ENCODE measurements at places on chromosomes 4 and X. TPM values are rescaled to one million over a fixed set of nuclear protein-coding genes. Genes with fewer than 3 reads are reported as not detected.
A peak's percentile ranks its signal among the peaks of the same experiment; 100 is the strongest.

GRCh38 chr4:16573739-16574138 lies 324.7 kb downstream of the LDB2 start:
- no peak overlapping the region for H3K27ac ChIP-seq
- DNase-seq: peak; percentile 4
- no peaks in the 10 kb centered on the region for H3K27me3 ChIP-seq

The GAGE12J gene
- not detected for total RNA-seq

DNA sequence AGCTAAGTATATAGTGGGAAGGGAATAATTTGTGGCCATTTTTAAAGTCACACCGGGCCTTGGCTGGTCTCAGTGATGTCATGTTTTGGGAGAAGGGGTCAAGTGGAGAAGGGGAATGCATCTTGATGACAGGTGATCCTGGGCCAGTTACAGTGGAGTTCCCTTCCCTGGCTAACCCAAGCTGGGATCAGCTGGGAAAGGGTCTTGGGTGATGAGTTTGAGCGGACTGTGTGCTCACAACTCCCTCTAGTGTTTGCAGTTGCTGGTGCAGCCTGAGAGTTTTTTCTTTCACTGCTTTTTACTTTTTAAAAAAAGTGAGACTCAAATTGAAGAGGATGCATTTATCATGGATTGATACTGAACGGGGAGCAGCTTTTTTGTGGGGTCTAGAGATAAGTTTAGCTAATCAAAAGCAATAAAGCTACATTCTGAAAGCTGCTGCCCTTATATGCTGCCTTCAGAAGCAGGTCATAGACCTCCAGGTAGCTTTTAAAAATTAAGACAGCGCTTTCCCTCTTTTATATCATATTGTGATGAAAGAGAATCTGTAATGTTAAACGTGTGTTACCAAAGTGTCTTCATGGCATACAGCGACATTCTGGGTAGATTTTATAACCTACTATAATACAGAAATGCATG lies 164.7 kb downstream of the DCLK2 start:
- H3K36me3 ChIP-seq: no peaks in the 10 kb centered on the region
- no peak overlapping the region for H3K27ac ChIP-seq
- H3K4me1 ChIP-seq: no peaks in the 10 kb centered on the region
- no peaks in the 10 kb centered on the region for H3K27me3 ChIP-seq

DNA sequence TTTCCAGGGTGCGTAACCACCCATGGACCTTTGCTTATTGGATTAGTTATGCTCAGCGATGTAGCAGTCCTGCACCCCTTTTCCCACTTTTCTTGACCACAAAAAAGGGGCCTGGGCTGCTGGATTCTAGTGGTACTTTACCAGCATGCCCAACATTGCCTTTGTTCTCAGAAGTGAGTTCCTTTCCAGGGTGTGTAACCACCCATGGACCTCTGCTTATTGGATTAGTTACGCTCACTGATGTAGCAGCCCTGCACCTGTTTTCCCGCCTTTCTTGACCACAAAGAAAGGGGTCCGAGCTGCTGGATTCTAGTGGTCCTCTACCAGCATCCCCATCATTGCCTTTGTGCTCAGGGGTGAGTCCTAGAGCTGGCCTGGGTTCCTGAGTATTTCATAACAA lies 138.2 kb downstream of the COX18 start:
- no peak overlapping the region for H3K4me3 ChIP-seq
- H3K4me1 ChIP-seq: no peaks in the 10 kb centered on the region
- no peaks in the 10 kb centered on the region for H3K36me3 ChIP-seq
- H3K27me3 ChIP-seq: no peaks in the 10 kb centered on the region

The PLXNB3 gene
- 0.14 TPM for total RNA-seq

- H3K36me3 ChIP-seq: no peaks in the 10 kb centered on the region
- DNase-seq: no peak
- no peak overlapping the region for H3K4me3 ChIP-seq
- no peaks in the 10 kb centered on the region for H3K27me3 ChIP-seq
These were observed 28.7 kb upstream of the ANTXR2 start for GRCh38 chr4:80101792-80102116.

The NCAPG gene
- total RNA-seq: 60.5 TPM

The PPEF2 gene
- under 0.01 TPM for total RNA-seq

GRCh38 chr4:89685277-89685676 lies 151.7 kb downstream of the SNCA start:
- H3K27me3 ChIP-seq: no peaks in the 10 kb centered on the region
- no peak overlapping the region for H3K4me3 ChIP-seq
- peaks cover 3% of the 10 kb centered on the region for H3K4me1 ChIP-seq
- H3K27ac ChIP-seq: no peak overlapping the region
- no peaks in the 10 kb centered on the region for H3K36me3 ChIP-seq

DNA sequence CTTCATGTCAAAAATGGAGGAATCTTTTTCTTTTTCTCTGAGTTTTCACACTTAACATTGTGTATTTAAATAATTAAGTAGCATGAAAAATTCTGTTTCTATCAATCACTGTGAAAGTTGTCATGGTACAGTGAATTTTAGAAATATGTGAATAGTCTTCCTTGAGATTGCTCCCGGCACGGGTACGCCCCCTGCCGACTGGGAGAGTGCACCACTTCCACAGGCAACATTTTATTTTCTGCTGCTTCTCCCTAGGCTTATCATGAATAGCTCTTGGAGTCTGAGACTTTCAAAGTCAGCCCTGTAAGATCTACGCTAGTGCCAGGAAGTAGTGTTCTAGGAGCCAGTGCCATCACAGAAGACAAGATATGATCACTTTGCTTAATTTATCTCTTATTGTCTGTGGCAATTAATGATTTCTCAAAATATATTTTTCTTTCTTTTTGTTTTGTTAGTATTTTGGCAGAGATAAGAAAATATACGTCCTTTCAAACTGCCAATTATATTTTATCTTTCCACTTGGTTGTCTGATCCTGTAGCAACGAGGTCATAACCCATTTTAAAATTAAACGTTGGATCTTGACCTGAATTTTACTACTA lies 763.8 kb upstream of the AADAT start:
- H3K4me3 ChIP-seq: no peak overlapping the region
- no peak overlapping the region for H3K27ac ChIP-seq
- no peaks in the 10 kb centered on the region for H3K36me3 ChIP-seq
- H3K4me1 ChIP-seq: no peaks in the 10 kb centered on the region
- H3K27me3 ChIP-seq: no peaks in the 10 kb centered on the region
- DNase-seq: peak; percentile 11

DNA sequence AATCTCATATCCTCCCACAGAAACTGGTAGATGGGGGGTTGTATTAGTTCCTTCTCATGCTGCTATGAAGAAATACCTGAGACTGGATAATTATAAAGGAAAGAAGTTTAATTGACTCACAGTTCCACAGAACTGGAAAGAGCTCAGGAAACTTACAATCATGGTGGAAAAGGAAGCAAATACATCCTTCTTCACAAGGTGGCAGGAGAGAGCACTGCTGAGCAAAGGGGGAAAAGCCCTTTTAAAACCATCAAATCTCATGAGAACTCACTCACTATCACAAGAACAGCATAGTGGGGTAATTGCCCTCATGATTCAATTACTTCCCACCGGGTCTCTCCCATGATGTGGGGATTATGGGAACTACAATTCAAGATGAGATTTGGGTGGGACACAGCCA lies 250.5 kb upstream of the GPRIN3 start:
- DNase-seq: peak; percentile 4
- no peaks in the 10 kb centered on the region for H3K36me3 ChIP-seq
- no peak overlapping the region for H3K4me3 ChIP-seq
- no peak overlapping the region for H3K27ac ChIP-seq

DNA sequence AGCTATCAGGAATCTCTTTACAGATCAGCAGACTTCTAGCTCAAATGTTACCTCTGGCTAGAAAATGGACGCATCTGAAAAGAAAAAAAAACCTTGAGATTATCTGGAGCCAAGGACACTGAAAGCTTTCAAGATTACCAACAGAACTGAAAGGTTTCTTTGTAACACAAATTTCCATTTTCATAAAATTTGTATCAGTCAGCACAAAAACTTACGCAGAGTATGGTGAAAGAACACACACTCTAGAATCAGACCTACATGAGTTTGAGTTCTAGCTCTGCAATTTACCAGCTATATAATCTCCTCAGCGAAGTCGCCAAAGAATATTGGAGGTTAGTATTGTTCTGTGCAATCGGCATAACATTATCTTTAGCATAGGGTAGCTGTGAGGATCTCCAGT lies 1.8 kb downstream of the TAB3 start:
- H3K27ac ChIP-seq: no peak overlapping the region
- no peak overlapping the region for H3K4me3 ChIP-seq
- no peak for DNase-seq
- no peaks in the 10 kb centered on the region for H3K4me1 ChIP-seq
- no peaks in the 10 kb centered on the region for H3K36me3 ChIP-seq
- H3K27me3 ChIP-seq: no peaks in the 10 kb centered on the region

DNA sequence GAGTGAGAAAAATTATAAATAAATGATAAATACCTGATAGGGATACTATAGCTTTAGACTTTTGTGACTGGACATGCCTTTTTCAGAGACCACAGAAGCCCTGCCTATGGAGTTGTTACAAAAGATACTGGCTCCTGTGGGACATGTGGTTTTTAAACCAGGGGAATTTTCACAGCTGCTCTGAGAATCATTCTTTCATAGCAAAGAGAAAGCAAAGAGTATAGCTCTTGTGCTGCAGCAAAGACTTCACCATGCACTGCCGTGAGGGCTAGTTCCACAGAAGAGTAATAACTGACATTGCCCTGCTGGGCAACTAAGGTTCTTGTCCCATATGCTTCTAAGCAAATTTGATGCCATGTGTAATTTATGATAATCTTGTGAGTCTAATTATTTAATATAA lies 98.2 kb downstream of the MAPK10 start:
- H3K27me3 ChIP-seq: no peaks in the 10 kb centered on the region
- no peaks in the 10 kb centered on the region for H3K4me1 ChIP-seq
- no peak for DNase-seq
- H3K4me3 ChIP-seq: no peak overlapping the region

- DNase-seq: no peak
- no peak overlapping the region for H3K4me3 ChIP-seq
- H3K27ac ChIP-seq: no peak overlapping the region
These were observed 95.9 kb upstream of the FAT1 start for GRCh38 chr4:186819342-186820086.

DNA sequence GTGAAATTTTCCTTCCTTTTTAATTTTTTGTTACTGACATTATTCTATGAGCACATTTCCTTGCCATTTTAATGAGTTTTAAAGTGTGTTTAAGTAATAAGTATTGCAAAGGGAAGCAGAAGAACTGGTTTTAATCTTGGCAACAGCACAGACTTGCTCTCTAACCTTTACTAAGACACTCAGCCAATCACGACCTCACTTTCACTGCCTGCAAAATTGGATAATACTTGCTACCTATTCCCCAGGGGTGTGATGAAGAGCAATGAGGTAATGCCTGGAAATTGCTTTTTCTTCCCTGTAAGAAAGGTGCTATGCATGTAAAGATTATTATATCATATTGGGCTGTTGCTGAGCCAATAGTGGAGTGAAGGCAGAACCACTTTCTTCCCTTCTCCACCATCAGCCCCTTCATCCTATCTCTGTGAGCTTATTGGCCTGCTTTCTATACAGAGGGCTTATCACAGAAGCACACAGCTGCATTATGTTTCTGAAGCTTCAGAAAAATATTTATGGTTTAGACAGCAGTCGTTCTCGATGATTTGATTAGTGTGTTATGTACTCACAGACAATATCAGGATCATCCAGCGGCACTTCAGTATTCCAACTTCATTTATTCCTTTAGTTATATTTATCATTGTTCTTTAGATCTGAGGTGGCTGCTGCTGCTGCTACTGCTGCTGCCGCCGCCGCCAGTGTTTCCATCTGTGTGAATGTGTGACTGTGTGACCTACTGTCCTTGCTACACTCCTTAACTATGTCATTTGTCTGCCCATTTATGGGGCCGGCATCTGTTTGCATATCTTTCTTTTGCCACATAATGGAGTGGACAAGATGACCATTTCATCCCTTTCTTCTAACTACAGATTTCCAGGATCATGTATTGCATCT lies 255.1 kb downstream of the C4orf33 start:
- H3K27me3 ChIP-seq: no peaks in the 10 kb centered on the region
- no peak overlapping the region for H3K27ac ChIP-seq
- no peaks in the 10 kb centered on the region for H3K4me1 ChIP-seq
- H3K36me3 ChIP-seq: no peaks in the 10 kb centered on the region
- no peak overlapping the region for H3K4me3 ChIP-seq

The MMRN1 gene
- 5.3 TPM for total RNA-seq

DNA sequence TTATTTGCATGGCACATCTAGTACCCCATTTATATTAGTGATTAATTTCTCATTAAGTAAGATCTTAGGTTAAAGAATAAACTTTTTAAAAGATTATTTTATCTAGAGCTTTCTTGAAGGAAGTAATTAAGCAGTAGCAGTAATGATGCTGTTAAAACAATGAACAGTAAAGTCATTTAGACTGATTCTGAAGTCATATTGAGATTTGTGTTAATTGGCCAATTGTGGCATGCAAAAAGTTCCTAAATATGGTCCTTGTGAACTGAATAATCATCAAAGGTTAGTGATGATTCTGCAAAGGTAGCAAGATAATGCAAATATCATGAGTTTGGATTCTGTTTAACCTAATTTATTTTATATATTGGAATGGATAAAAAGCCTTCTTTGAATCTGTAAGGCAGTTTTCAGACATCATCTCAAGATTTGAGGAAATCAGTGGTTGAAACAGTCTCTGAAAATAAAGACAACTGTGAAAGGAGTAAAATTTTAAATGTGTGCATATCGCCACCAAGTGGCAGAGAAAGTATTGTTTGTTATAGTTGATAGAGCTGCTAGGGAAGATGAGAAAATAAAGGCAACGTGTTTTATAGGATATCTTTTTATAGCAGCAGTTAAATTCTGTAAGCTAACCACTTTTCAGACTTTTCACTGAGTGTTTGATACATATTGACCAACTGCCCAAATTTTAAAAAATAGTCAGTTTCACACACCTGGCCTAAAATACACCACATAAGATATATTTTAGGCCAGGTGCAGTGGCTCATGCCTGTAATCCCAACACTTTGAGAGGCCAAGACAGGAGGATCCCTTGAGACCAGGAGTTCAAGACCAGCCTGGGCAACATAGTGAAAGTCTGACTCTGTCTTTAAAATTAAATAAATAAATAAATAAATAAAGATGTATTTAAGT lies 79.6 kb downstream of the CCKAR start:
- peaks cover 15% of the 10 kb centered on the region for H3K36me3 ChIP-seq
- H3K4me1 ChIP-seq: no peaks in the 10 kb centered on the region
- DNase-seq: peak; percentile 50
- H3K27ac ChIP-seq: no peak overlapping the region
- H3K4me3 ChIP-seq: no peak overlapping the region
- H3K27me3 ChIP-seq: no peaks in the 10 kb centered on the region

GRCh38 chrX:16479206-16479869 lies 170.6 kb upstream of the S100G start:
- no peak for DNase-seq
- no peaks in the 10 kb centered on the region for H3K27me3 ChIP-seq
- H3K4me3 ChIP-seq: no peak overlapping the region
- no peak overlapping the region for H3K27ac ChIP-seq
- H3K36me3 ChIP-seq: no peaks in the 10 kb centered on the region

GRCh38 chr4:155071962-155072361 lies 136.5 kb upstream of the NPY2R start:
- no peaks in the 10 kb centered on the region for H3K36me3 ChIP-seq
- no peaks in the 10 kb centered on the region for H3K4me1 ChIP-seq
- no peak overlapping the region for H3K4me3 ChIP-seq
- no peaks in the 10 kb centered on the region for H3K27me3 ChIP-seq

GRCh38 chr4:5511791-5512190 lies 196.6 kb downstream of the EVC2 start:
- H3K36me3 ChIP-seq: no peaks in the 10 kb centered on the region
- no peak for DNase-seq
- no peak overlapping the region for H3K27ac ChIP-seq
- no peak overlapping the region for H3K4me3 ChIP-seq

The MTM1 gene
- total RNA-seq: 10.8 TPM

- H3K27ac ChIP-seq: no peak overlapping the region
- no peaks in the 10 kb centered on the region for H3K36me3 ChIP-seq
- H3K4me1 ChIP-seq: no peaks in the 10 kb centered on the region
- no peaks in the 10 kb centered on the region for H3K27me3 ChIP-seq
- H3K4me3 ChIP-seq: no peak overlapping the region
- DNase-seq: no peak
These were observed 126.1 kb downstream of the ASB9 start for GRCh38 chrX:15143825-15144121.

The MGARP gene
- total RNA-seq: 0.19 TPM
